ENCODE measurements at places on chromosomes 4 and X.

DNA sequence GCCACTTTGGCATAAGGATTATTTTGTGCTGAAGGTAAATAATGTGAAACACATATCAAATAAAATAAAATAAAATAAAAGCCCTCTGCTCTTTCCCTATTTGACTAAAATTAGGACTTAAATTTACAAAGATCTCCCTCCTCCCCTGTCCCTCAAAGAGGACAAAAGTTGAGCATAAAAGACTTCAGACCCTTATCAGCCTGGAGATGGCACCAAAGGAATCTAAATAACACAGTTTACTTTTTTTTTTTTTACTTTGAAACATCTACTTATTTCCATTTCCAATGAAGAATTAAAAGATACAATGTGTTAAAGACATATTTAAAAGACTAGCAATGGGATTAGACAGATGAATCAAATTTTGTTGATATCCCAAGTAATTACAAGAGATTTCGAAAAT is 89.7 kb downstream of the EPHA5 start:
- DNase-seq: peak; percentile 22

GRCh38 chr4:172850838-172851237 is 317.8 kb upstream of the GALNT7 start:
- DNase-seq: no peak

- DNase-seq: no peak
Observed at GRCh38 chr4:171022824-171023230, 790.4 kb upstream of the GALNTL6 start.

GRCh38 chr4:174389439-174389838 is 105.7 kb downstream of the CEP44 start:
- no peak for DNase-seq

DNA sequence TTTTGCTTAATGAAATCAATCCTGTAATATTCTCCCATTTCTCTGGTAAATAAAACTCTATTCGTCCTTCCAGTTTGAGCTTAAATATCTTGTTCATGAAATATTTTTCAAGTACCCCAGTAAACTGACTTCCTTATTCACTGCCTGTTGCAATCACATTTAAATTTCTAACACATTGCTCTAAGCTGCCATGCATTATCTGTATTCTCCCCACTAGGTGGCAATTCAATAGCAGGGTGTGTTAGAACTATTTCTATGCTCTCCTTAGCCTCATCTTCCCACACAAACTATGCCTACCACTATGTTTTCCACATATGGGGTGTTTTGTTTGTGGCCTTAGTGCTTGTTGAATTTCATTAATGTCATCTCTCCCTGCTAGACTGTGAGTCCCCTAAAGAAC is 377.1 kb upstream of the HS3ST1 start:
- DNase-seq: peak; percentile 8

DNA sequence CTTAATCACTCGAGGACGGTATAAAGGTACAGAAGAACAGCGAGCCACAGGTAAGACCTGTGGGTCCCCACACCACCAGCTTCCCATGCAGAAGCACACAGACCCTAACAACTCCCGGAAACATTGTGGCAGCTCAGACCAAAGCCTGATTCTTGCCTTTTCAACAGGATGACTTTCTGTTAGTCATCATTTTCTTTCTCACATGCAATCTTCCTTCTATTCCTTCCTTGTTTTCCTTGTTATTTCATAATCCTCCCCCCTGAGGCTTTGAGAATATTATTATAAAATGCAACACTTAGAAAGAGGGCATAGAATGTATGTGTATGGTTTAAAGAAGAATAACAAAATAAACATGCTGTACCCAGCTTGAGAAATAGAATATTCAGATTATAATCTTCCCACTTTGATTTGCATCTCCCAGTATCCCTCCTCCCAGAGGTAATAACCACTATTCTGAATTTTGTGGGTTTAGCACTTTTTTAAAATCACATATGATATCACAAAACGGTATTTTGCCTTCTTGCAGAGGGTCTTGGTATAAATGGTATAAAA is 100.9 kb downstream of the FHDC1 start:
- DNase-seq: no peak

Measured in neural progenitor cell (in vitro differentiated cells).